ENCODE measurements at places on chromosomes 1 and 21.

- no peak for DNase-seq
Observed at GRCh38 chr1:216630532-216630931, 92.7 kb downstream of the ESRRG start.

GRCh38 chr1:226881515-226882185 is 11.2 kb downstream of the PSEN2 start:
- DNase-seq, result no peak

DNA sequence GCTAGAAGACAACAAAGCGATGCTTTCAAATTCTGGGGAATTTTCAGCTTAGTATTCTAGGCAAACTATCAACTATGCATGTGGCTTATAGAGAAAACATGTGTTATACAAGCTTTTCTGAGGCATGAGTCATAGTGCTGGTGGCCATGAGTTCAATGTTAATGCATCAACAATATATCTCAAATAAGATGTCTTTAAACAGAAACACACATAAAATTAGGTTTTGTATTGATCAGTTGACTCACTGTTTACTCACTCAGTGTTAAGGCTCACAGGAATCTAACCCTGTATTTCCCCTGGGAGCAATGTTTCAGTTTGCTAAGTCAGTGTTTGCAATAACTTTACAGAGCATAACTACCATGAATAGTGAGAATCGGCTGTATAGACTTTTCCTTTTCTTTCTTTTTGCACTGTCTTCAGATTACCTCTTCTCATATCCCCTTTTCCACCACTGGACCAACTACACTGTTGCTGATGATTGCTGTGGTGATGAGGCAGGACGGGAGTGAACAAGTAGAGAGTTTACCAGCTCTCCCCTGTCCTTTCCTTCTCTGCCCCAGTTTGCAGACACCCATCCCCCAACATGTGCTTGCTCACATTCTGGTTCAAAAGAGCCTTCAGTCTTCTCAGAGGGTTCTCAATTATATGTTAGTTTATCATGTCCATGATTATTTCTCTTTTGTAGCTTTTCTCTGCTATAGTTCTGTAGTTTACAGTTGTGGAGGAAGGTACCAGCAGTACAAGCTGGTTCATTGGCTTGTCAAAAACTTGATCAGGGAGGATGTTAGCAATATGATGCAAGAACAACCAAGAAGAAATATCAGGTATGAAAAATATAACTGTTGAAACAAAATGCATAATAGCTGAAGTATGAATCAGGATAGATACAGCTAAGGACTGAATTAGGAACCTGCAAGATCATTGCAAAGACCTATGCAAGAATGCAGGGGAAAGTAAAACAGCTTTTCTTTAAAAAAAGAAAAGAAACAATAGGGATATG is 23.9 kb downstream of the CD2 start:
- DNase-seq, result peak; percentile 94

- no peak for DNase-seq
Observed at GRCh38 chr1:1170215-1171091, 3.2 kb upstream of the TTLL10 start.

DNA sequence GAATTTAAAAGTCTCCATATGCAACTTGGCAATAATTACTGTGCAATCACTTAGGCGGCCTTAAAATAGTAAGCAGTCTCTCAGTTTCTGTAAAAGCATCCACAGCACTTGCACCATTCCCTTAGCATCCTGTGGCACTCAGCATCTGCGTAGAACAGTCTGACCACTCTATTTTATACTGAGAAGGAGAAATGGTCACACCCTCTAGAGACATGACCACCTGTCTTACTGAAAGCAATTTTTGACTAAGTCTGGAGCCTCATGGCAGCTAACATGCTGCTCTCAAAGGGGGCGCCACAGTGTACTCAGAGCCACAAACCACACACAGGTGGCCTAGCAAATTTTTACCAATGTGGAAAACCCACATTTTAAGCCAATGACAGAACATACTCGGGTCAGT is 62.0 kb downstream of the KCNK1 start:
- DNase-seq, result no peak

DNA sequence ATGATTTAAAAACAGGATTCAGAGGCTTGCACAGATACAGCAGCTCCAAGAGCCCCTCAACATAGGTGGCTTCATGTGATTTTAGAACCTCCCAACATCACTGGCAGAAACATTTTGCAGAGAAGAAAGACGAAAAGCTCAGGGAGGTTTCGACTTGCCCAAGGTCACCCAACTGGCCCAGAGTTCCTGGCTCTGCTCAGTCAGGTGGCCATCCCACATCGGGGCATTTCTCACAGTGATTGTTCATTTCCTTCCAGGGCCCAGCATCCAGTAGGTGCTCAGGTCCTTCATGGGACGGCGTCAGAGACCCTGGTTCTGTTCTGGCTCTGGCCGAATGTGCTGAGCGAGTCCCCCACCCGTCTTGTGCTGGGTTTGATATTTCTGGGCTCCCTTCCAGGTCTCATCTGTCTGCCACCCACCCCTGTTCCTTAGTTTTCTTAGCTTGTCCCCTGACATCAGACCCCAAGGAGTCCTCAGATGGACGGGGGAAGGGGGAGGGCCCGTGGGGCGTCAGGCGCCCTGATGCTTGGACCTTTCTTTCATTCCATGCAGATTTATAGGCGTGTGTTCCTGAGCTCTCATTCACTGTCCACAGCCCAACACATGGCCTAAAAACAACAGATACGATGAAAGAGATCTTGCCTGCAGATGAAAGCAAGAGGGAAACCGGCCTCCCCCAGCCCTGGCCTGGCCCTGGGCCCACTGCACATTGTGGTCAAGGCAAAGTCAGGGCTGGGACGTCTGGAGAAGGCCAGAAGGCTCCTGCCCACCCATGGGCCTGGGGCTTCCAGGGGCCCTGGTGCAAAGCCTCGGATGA is 123.1 kb upstream of the ZBTB40 start:
- DNase-seq, result no peak

DNA sequence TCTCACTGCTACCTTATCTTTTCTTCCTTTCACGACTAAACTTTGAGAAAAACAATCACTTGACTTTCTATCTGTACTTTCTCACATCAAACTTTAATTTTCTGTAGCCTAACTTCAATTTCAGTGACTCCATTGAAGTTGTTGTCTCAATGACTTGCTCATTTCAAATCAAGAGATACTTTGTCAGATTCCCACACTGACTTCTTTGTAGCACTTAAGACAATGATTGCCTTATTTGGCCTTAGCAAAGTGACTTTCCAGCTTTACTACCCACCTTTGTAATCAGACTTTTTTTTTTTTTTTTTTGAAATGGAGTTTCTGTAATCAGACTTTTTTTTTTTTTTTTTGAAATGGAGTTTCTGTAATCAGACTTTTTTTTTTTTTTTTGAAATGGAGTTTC is 37.0 kb downstream of the AGO4 start:
- DNase-seq, result no peak

DNA sequence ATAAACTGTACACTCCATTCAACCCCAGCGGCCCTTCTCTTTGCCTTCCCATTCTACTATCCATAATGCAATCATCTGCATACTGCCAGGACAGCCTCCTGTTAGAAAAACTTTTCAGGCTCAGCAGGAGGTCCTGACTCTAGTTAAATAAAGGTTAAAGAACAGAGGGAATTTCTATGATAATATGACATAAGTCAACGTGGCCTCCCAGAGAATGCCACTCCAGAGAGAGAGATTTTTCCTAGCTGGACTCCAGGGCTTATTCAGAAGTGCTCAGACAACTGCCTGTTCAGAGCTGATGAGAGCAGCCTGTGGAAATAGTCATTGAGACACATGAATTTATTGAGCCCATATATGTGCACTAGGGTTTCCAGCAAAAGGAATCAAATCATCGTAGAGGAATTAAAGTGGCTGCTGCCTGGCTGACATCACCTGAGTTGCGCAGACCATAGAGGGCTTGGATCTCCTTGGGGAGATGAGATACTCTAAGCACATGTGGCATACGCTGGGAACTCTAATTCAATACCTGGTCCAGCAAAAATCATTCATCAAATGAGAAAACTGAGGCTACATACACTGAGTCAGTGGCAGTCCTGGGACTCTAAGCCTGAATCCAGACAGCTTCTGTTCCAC is 736.2 kb downstream of the PTPRU start:
- DNase-seq, result no peak

GRCh38 chr1:28510273-28510969 is 4.6 kb downstream of the RCC1 start:
- no peak for DNase-seq

GRCh38 chr1:115429241-115429640 is 91.2 kb upstream of the NGF start:
- DNase-seq, result peak; percentile 41

Measured in fibroblast of skin of left biceps (primary cell).